ENCODE measurements at places on chromosomes 2 and 18.

DNA sequence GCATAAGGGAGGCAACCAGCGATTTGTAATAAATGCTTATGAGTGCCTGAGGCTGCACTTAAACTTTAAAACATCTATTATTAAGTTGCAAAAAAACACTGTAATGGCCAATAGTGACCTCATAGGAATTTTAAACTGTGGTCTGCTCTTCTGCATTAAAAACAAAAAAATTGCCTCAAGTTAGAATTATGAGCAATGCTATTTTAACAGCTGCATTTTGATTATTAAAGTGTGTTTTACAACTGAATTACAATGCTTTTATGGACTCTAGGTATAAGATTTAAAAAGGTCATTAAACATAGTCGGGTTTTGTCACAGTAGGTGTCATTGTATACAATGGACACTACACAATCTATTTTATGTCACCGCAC lies 528.7 kb upstream of the FANCL start:
- no peak for DNase-seq

DNA sequence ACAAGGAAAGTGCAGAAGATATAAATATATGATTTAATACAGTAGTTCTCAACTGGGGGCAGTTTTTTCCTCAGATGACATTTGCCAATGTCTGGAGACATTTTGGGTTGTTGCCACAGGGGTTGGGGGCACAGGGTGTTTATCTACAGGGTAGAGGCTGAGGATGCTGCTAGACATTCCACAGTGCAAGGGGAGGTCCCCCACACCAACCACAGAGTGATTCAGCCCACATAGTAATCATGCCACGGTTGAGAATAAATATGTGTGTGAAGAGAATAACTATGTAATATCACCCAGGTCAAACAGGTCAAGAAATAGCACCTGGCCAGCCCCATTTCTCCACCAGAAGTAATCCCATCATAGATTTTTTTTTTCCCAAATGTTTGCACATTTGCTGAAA lies 17.9 kb downstream of the DYSF start:
- no peak for DNase-seq

DNA sequence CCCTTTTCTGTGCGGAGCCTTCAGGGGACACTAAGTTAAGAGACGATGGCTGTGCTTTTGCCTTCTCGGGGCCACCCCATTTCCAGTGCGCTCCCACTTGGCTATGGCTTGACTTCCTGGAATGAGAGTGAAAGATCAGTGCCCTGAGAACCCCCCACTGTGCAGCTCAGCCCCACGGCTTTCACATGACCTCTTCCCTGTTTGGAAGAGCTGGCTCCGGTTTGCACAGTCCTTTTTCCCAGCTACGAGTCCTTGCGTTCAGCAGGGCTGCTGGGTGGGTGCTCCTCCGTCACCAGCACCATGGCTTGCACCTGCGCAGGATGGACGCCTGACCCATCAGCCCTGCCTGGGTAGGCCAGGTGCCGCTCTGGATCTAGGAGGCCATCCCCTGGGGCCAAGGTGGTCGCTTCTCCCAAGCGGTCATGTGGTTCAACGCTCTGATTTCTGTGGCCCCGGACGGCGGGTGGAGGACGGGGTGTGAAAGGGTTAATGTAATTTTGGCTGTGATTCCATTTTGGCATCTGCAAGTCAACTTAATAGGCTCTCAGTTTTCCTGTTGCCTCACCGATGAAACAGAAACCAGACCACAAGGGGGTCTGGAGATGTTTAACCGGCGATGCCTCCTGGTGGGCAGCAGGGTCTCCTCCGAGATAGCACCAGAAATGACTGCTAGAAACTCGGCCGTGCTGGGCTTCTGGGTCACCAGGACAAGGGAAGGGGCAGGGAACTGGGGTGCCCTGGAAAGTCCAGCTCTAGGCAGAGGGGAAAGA lies 113.1 kb upstream of the HAAO start:
- no peak for DNase-seq

DNA sequence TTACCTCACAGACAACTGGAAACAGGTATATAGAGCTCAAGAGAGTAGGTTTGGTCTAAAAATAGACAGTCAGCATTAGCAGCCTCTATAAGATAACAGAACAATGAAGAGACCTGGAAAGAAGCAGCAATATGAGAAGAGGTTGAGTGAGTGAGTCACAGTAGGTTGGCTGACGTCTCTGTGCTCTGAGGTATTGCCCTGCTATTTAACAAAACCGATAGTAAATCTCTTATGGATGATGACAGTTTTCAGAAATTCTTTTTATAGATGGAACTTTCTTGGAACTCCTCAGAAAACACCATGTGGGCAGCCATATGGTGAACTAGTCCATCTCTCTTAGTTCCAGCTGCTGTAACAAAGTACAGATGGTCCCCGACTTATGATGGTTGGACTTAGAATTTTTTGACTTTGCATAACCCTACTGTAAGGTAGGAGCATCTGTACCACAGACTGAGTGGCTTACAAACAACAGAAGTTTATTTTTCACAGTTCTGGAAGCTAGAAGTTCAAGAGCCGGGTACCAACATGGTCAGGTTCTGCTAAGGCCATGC lies 123.5 kb downstream of the MBD2 start:
- DNase-seq: no peak

- no peak for DNase-seq
These were observed 50.8 kb downstream of the PTPRM start for GRCh38 chr18:7617738-7618422.

DNA sequence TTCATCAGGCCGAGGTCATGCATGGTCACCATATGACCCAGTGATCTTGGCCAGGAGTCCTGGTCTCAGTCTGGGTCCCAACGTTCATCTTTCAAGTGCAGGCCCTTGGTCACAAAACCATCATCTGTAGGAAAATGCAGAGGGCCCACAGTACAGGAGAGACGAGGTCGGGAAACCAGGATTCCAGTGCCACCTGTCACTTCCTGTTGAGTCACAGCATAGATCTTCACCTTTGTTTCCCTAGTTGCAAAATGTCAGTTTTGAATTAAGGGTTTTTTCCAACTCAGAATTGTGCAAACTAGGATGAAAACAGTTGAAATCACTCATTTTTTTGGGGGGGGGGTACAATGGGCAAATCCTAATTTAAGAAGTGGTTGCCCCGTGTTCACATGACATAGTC lies 162.2 kb downstream of the INSIG2 start:
- DNase-seq: no peak

DNA sequence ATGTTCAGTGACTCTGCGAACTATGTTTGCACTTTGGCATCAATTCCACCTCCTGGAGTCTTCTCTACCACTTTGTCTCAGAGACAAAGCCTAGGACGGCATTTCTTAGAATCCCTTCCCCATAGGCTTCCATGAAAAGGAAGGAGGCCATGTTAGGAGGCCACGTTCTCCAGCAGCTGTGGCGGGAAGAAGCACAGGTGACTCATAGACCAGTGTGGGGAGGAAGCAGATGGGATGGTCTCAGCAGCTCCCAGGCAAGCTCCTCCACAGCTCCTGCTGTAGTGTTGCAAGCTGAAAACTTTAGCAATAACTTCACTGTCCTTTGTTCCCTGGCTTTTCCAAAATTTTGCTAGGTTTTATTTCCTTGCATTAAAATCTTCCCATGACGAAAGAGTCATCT lies 781.3 kb upstream of the ID2 start:
- DNase-seq: no peak

DNA sequence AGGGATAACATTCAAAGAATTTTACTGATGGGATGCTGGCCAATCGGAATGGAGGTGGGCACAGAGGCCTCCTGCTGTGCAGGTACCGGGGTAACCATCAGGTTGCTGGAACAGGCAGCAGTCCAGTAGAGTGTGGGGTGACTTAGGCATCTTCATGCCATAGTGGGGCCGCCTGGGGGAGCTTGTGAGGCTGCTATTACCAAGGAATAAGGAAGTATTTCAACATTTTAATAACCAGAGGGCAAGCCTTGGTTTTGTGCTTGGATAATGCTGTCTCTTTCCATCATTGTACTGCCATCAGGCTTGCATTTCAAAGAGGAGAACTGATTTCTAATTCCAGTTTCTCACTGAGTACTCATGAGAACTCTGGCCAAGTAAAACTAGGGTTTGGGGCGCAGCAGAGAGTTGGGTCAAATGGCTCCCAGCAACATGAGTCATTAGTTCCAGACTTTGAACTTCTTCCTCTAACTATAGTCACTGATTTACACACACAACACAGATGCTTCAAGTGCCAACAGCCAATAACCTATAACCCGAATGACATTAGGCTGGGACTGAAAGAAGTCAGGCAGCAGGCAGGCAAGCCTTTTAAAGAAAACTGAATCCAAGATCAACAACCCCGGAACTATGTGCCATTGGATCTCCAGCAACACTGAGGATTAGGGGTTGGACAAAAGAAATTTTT lies 56.1 kb upstream of the FHL2 start:
- DNase-seq: no peak

DNA sequence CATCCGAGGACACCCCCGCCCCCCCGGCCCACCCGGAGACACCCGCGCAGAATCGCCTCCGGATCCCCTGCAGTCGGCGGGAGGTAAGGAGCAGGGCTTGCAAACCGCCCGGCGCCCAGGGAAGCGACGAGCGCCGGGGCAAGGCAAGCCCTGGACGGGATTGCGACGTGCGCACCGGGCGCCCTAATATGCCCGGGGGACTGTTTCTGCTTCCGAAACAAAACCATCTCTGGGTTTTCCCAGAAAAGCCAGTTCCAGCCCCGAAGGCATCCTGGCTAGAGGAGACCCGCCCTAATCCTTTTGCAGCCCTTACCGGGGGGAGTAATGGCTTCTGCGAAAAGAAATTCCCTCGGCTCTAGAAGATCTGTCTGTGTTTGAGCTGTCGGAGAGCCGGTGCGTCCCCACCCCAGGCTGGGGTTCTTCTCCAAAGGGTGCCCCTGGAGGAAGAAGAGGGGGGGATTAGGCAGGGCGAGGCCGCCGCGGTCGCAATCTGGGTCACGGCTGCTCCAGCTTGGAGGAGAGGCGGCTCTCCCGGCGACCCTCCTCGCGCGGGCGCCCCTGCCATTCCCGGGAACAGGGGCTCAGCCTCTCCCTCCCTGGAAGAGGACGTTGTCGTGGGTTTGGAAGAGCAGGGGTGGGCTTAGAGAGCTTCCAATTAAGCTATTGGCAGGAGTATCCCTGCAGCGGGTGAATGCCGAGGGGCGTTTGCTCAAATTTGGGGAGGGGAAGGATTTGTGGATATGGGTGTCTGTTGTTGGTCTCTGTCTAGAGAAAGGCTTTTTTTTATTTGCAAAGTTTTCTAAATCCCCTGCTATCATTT lies 521 bp downstream of the MYCN start:
- DNase-seq: no peak

DNA sequence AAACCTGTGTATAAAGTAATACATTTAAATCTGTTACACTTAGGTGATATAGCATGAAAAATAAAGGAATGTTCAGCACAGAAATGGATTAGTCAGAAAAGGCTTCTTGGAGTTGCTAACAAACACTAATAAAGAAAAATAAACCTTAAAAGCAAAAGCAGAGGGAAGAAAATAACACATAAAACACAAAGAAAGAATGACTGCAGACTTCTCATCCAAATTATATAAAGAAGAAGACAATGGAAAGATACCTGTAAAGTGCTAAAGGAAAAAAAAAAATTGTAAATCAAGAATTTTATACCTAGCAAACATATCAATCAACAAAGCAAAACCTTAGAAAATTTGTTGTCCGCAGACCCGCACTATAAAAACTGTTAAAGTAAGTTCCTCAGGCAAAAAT lies 63.6 kb downstream of the EXOC6B start:
- DNase-seq: no peak

GRCh38 chr2:217551252-217551899 lies 451.4 kb downstream of the TNS1 start:
- DNase-seq: no peak

- DNase-seq: no peak
These were observed 24.6 kb upstream of the KCMF1 start for GRCh38 chr2:84946204-84947009.

- no peak for DNase-seq
These were observed 13.1 kb downstream of the CTLA4 start for GRCh38 chr2:203880557-203881125.

DNA sequence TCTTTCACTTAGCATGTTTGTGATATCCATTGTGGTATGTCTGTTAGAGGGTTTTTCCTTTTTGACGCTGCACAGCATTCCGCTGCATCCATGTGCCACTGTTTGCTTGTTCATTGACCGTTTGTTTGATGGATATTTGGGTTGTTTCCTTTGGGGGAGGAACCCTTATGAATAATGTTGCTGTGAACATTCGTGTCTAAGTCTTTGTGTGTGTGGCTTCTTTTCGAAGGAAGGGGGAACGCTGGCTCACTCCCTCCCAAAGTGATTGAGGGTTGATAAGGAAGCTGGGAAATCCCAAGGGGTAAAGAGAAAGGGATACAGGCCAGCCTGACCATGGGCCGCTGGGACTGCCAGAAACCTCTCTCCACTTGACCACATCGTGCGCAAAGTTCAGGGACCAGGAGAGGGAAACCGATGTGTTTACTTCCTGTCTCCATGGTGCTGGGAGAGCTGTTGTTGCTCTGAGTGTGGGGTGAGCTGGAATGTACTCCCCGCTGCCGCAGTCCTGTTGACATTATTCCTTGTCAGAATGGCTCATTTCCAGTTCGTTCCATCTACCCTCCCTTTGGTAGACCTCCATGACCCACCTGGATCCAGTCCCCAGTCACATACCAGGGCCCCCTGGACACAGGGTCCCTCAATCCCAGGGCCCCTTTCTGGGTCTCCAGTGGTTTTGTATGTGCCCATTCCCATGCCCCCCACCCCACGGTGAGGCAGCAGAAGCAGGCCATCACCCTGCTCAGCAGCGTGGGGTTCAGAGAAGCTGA lies 39.6 kb downstream of the HS1BP3 start:
- no peak for DNase-seq

DNA sequence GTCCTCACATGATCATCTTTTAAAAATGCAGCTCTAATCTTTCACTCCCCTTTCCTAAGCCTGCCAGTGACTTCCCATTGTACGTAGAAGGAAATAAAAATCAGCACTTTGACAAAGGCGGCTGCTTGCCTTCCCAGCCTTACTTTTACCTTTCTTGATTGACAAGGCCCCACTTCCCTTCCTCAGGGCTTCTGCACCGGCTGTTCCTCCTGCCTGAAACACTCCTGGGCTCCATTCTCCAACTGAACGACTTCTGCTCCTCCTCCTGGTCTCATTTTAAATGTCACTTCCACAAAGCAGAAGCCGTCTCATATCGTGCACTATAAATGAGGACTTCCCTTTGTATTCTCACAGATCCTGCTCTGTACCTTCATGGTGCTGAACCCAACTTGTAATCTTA lies 56.1 kb downstream of the OSBPL6 start:
- no peak for DNase-seq
